Left renal pelvis (tissue), 4 donors: ENCODE measurements at places on chromosomes 7 and 10.
A peak's percentile ranks its signal among the peaks of the same experiment; 100 is the strongest.

DNA sequence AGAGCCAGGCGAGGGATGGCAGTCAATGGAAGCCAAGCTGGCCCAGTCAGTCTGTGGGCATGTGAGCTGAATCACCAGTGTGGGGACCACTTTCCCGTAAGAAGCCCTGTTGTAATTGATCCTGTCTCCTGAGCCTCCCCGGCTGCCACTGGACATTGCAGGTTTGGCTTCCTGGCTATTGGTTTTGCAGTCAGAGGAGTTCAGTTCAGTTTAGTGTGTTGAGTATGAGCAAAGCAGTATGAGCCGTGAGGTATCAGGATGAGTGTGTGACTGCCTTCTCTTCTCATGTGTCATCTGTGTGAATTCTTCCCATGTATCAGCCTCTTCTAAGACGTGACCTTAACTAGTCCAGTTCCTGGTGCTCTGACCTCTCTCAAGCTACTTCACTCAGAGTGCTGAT is 227.4 kb downstream of the PRKG1 start:
- DNase-seq, result no peak

DNA sequence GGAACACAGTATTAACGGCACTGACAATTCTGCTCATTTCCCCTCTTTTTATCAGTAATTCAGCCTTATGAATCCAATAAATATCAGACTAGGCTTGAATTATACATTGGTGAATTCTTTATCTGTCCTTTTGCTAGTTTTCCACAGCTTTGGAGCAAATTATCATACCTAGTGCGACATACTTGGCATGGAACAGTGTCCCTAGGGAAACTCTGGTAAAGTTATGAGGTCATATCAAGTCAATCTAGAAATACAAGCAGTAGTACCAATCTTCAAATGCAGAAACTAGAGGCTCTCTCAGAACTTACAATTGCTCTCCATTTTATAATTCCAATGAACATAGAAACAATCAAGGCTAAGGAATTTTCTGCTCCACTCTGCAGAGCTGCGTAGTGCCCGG is 449.3 kb upstream of the NPVF start:
- DNase-seq, result no peak

- no peak for DNase-seq
Observed at GRCh38 chr10:129958148-129958628, 5.9 kb downstream of the EBF3 start.

DNA sequence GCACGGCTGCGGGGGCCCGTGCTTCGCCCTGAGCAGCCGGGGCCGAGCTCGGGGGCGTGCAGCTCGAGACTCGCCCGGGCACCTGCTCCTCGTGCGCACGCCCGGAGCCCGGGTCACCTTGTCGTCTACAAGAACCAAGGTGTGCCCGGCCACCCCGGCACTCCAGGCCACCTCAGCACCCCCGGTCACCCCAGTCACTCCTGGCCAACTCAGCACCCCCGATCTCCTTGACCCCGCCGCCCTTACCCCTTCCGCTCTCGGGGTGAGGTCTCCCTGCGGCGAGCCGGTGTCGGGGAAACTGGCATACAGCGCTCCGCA is 268 bp upstream of the IGFBP3 start:
- DNase-seq, result no peak

DNA sequence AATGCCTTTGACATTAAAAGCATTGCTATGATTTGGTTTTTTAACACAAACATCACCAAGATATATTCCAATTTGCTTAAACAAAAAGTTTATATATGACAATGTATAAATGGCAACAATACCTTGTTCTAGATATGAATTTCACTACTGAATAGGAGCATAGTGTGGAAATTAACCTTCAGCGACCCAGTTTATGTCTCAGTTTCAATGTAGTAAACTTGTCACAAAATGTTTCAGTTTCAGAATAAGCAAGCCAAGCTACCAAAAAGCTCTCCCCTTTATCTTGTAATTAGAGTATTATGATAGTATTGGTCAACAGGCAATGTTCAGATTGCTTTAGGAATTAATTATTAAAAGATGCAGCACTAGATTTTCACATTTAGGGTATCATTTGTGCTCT is 99.6 kb upstream of the PCDH15 start:
- no peak for DNase-seq

DNA sequence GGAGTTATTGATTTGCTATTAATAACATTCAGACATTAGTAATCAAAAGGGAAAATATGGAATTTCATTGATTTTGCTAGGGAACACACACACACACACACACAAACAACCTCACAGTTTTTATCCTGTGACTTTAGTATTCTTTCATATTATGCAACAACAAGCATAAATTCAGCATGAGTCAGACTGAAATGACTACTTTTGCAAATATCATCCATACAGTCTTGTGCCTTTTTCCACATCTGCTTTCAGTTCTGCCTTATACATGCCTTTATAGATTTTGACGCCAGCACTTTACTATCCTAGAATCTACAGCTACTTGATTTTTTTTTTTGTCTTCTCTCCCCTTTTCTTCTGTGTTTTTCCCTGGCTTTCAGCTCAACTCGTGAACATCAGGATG is 975.8 kb upstream of the LRRTM3 start:
- DNase-seq, result no peak

DNA sequence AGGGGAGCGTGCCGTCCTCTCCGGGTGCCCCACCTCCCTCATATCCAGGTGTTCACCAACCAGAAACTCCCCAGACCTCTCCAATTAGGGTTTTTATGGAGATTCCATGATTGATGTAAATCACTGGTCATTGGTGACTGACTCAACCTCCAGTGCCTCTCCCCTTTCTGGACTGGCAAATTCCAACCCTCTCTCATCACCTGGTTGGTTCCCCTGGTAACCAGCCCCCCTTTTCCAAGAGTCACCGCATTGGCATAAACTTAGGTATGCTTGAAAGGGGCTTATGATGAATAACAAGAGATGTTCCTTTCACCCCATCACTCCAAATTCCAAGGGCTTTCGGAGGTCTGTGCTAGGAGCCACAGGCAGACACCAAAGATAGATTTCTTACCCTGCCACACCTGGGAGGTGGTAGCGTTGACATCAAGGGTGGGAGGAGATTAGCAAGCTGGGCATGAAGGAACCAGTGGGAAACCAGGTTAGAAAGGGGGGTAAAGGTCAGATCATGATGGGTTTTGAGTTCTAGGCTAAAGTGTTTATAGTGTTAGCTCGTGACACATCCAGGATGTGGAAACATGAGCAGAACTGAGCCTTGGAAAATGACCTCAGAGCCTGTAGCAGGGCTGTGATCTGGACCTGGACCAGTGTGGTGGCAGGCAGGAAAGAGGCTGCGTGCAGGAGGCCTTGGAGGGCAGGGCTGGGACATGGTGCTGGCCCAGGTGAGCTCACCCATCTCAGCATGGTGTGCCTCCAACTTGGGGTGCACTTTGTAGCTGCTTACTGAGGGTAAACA is 45.1 kb downstream of the CAMK1D start:
- no peak for DNase-seq

- no peak for DNase-seq
Observed at GRCh38 chr10:125030567-125031197, 88.8 kb downstream of the ZRANB1 start.

DNA sequence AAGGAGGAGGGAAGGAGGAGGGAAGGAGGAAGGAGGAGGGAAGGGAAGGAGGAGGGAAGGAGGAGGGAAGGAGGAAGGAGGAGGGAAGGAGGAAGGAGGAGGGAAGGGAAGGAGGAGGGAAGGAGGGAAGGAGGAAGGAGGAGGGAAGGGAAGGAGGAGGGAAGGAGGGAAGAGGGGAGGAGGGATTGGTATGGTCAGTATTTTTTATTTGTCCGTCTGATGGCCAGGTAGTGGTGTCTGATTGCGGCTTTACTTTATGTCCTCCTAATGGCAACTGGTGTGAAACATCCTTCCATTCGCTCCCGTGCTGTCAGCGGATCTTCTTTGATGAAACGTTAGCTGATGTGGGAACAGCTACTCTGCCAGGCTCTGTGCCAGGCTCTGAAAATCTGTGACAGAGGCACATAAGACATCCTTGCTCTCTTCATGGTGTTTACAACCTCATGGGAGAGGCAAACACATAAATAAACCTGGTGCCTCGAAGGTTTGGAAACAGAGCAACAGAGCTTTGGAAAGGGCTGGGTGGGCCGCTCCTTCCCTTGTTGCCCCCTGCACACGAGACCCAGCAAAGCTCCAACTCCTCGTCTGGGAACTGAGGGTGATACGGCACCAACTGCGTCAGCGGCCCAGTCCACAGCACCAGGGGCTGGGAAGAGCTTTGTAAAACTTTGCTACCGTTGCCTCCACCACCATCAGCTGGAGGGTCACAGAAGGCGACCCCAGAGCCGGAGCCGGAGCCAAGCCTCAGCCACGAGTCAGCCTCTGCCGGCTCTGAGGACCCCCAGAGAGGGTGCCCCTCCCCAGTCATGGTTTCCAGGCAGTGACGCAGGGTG is 40.3 kb downstream of the PDGFA start:
- DNase-seq, result no peak

DNA sequence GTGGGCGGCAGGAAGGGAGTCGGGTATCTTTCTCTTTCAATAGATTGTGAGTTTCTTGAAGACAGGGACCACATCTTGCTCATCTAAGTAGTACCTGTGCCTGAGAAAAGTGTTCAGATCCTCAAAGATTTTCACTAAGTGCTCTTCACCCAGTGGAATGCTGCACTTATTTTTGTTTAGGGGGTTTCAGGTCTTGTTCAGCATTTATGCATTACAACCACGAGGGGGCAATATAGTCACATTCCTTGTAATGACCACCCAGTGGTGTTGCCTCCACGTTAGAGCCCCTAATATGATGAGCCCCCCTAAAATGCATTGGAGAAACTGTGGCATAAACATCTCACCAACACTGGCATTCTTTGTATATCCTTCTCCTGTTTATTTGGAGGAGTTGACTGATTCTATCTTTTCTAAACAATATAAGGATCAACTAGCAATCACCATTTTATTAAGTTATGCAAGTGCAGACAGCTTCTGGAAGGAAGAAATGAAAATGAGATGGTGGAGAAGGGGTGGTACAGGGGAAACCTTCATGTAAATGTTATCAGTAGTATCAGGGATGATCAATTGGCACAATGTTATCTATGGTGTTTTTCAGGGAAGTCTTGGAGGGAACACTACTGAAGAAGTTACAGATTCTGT is 3.1 kb upstream of the PAPSS2 start:
- no peak for DNase-seq

DNA sequence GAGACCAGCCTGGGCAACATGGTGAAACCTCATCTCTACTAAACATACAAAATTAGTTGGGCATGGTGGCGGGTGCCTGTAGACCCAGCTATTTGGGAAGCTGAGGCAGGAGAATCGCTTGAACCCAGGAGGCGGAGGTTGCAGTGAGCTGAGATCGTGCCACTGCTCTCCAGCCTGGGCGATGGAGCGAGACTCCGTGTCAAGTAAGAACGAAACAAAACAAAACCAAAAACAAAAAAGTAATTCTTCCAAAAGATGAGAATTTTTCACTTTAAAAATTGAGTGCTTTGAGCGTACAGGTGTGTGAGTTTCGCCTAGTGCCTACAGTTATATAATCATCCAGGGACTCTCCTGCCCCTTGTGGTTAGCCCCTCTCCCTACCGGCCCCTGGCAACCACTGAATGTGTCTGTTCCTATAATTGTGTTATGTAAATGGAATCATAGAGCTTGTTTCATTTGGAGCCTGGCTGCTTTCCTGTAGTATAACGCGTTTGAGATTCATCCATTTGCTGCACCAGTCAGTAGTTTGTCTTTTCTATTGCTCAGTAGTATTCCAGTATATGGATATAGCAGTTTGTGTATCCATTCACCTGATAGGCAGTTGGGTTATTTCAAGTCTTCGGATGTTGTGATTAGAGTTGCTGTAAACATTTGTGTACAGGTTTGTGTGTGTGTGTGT is 80.0 kb downstream of the RBM33 start:
- DNase-seq, result no peak

DNA sequence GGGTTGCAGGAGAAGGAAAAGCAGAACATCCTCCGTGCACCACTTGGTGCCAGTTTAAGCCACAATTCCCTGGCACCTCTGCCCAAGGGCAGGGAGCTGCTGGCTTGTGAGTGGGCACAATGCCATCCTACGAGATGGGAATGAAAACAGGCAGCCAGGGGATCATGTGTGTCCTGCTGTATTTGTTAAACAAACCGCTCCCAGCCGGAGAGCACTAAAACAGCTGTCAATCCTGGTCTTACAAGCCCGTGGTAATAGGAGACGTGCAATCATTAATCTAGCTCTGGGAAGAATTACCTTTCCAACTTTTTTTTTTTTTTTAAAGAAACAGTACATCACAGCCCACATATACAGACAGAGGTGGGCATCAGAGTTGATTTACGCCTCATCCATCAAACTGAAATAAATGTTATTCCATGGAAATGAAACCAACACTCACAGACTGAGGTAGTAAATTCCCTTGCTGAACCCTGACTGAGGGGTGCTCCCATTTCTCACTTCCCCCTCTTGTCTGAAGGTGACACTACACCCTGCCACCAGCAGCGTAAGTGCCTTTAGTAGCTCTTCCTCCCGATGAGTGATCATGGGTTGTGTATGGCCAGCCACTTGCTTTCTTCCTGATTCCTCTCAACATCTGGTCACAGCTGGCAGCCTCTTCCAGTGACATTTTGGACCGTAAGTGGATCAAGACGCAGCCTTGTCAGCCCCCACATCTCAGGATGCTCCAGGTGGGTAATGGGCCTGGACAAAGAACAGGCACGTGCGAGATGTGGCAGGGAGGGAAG is 143.8 kb downstream of the TEX36 start:
- peak; percentile 45 for DNase-seq

- no peak for DNase-seq
Observed at GRCh38 chr7:78420001-78420400, 621.4 kb downstream of the PHTF2 start.

DNA sequence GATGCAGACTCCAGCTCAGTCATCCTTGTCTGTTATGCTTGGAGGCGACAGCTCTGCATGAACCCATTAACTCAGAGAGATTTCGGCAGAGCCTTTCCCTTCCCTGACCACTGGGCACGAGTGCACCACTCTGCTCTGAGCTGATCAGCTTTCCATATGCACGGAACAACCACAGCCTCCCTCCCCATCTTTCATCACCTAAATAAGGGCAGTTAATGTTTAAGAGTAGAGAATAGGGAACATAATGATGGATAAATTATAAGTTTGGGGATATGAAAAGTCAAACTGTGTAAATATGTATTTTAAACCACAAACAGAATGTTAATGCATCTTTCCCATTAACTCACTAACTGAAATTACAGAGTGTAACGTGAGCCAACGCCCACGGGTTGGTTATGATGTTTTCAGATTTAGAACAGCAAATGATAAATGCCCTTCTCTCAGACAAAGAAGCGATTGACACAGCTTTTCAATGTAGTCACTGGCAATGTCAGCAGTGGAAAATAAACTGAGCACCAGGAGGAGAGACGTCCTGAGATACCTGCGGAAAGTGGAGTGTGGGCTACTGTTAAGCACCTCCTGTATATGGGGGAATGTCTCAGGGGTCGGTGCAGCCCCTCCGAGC is 658.2 kb downstream of the LRMDA start:
- no peak for DNase-seq

- DNase-seq, result no peak
Observed at GRCh38 chr7:69189406-69189805, 408.9 kb upstream of the AUTS2 start.
